Fibroblast of villous mesenchyme (primary cell): ENCODE measurements at places on chromosomes 2 and 18.
A peak's percentile ranks its signal among the peaks of the same experiment; 100 is the strongest.

DNA sequence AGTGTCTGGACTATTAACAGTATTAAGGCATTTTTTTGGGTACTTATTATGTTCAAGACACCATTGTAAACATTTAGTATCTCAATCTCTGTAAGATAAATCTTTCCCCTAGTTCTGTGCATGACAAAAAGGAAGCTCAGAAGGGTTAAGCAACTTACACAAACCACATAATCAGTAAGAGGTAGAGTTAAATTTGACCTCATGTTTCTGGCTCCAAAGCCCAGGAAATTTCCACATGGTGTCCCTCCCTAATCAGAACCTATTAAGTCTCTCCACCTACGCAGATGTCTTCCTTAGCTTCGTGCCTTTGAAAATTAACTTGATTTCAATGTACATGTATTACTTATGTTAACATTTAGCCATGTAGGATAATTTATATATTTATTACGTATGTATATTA is 2.0 kb downstream of the MFSD6 start:
- no peak for DNase-seq

DNA sequence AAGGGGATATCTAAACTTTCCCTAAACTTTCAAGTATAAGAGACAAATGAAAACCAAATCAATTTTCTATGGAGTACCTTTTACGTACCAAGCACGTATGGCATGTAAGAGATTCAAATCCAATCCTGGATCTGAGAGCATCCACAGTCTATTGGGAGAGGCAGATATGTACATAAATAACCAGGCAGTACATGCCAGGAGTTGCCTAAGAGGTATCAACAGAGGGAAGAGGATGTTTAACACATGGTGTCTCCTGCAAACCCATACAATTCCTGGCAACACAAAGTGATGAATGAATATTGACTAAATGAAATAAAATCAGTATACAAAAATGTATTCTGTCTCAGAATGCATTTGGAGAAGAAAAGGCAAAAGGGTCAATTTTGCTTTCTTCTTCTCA is 116.6 kb downstream of the PIGN start:
- peak; percentile 57 for DNase-seq

- DNase-seq = peak; percentile 41
Observed at GRCh38 chr18:8745355-8746014, 40.1 kb downstream of the MTCL1 start.

DNA sequence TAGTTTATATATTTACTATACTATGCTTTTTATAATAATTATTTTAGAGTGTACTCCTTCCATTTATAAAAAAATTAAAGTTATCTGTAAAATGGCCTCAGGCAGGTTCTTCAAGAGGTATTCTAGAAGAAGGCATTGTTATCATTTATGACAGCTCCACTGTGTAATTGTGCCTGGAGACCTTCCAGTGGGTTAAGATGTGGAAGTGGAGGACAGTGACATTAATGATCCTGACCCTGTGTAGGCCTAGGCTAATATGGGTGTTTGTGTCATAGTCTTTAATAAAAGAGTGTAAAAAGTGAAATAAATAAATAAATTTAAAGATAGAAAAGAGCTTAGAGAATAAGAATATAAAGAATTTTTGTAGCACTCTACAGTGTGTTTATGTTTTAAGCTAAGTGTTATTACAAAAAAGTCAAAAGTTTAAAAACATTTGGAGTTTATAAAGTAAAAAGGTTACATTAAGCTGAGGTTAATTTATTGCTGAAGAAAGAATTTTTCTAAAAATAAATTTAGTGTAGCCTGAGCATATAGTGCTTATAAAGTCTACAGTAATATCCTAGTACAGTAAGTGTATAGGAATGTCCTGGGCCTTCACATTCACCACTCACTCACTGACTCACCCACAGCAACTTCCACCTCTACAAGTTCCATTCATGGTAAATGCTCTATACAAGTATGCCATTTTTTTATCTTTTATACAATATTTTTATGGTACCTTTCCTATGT is 190.0 kb upstream of the SESTD1 start:
- DNase-seq = peak; percentile 83

GRCh38 chr2:184272056-184272455 is 326.3 kb upstream of the ZNF804A start:
- DNase-seq = no peak

DNA sequence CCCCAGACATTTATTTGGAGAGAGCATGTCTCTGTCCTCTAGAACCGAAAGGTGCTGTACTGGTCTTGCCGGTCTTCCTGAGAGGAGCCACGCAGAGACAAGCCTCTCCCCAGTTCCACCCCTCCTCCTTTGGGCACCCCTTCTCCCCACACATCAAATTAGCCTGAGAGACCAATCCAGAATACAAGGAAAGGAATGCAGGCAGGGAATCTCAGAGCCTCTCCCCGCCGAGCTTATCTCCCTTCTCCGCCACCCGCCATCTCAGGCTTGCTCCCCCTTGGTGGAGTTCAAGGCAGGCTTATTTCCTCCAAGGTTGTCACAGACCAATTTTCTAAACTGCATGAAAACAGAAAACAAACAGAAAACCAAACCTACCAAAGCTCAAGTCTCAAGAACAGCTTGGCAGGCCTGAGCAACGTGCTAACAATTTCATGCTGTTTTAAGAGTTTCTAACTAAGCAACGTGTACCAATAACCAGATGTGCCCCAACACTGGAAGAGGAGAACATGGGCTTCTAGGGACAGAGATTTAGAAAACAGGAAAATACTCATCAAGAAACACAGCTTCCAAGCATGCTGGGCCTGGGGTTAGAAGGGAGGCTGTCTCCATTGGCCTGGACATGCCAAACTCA is 124.5 kb upstream of the PKDCC start:
- no peak for DNase-seq

DNA sequence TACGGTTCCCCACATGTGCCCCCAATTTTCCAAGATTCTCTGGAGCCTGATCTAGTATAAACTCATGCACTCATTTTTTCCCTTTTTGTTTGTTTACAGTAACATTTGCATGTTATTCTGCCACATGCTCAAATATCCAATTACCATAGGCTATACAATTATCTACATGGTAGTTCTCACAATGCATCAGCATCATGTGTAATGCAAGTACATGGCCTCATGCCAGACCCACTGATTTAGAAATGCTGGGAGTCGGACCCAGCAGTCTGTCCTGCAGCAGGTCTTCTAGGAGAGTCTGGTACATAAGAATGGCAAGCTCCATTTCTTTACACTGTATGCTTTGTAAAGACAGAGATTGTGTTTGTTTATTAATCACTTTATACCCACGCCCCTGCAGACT is 107.7 kb downstream of the CBLN2 start:
- DNase-seq = no peak

DNA sequence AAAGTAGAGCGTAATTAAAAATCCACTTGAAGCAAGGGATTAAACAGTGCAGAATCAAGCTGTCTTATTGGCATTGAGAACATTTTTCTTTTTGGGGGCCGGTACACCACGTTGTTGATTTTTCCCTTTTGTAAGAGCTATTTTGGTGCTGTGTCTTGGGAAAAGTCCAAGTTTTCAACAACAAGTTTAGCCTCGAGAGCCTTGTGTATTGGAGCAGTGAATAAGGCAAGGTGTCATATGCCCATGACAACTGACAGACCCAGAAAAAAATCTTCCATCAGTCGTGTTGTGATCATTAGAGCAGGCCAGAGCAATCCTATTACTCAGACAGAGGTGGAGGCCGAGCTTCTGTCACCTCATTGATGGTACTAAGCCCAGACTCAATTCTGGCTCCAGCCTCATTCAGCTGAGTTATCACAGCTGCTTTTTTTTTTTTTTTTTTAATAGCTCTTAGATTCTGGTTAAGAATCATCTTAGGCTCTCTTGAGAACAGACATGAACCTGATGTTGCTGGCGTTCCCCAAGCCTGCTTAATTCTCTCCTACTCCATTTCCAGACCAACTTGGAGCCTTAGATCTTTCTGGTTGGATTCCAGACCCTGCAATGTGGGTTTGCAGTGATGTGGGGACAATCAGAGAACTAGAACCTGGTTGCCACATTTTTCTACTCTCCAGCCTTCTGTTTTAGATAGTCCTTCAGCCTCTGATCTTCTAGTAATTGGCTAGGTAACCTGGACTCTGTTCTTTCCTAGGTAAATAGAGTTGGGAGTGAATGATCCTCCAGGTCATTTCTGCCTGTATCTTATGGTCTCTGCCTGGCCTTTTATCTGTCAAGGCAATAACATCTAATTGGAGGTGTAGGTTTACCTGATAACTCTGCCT is 43.1 kb downstream of the MOGAT1 start:
- no peak for DNase-seq

DNA sequence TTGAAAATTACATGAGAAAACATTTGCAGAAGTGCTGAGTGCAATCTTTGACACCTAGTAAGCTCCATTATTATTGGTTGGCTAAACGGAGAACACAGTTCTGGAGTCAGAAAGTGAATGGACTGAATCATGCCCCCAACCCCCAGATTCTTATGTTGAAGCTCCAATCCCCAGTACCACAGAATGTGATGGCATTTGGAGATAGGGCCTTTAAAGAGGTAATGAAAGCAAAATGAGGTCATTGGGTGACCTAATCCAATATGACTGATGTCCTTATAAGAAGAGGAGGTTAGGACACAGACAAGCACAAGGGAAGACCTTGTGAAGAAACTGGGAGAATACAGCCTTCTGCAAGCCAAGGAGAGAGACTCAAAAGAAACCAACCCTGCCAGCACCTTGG is 200.9 kb upstream of the EPAS1 start:
- DNase-seq = peak; percentile 66
